Stimulated activated naive B cell treated with anti-CD40 and anti-IgM and Interleukin-4, amounts not matched to agents 10 μg/mL and 1 μg/mL and 100 μg/mL, for 72 hours (primary cell): ENCODE measurements at places on chromosomes 2 and 18.

GRCh38 chr2:80050246-80050645 lies 254.3 kb downstream of the LRRTM1 start:
- H3K36me3 ChIP-seq = no peaks in the 10 kb centered on the region
- DNase-seq = no peak
- no peaks in the 10 kb centered on the region for H3K4me1 ChIP-seq
- no peak overlapping the region for H3K27ac ChIP-seq

- no peak overlapping the region for H3K27ac ChIP-seq
- peaks cover 42% of the 10 kb centered on the region for H3K36me3 ChIP-seq
- DNase-seq = no peak
- no peak overlapping the region for H3K4me3 ChIP-seq
- no peaks in the 10 kb centered on the region for H3K27me3 ChIP-seq
- peaks cover 19% of the 10 kb centered on the region for H3K4me1 ChIP-seq
These were observed 170.2 kb downstream of the THADA start for GRCh38 chr2:43425659-43426058.

GRCh38 chr2:186848873-186849578 lies at the start of gene ZSWIM2:
Gene ZSWIM2 (minus strand): TSS chr2:186849170. CDS start chr2:186849130, 40 bp downstream.
- H3K27me3 ChIP-seq = peaks cover 18% of the 10 kb centered on the region
- peak within 1 kb of the TSS; percentile 62 for H3K4me3 ChIP-seq
- no peaks in the 10 kb centered on the region for H3K36me3 ChIP-seq
- H3K4me1 ChIP-seq = peaks cover 13% of the 10 kb centered on the region

DNA sequence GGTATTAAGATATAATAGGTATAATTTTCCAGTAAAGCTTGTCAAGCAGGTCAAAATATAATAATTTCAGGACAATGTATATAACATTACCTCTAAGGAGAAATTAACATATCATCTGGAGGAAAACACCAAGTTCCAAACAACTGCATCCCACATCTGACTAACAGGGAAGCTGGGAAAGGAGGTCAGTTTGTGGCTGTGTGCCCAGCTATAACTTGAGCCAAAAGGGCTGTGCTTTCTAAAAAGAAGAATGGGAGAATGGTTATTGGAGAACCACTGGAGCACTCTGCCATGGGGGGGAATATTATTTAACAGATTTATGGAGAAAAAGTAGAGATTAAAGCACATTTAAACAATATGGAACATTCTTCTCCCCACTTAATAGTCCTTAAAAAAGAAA lies 390.6 kb upstream of the PKDCC start:
- H3K4me3 ChIP-seq = no peak overlapping the region
- no peak for DNase-seq
- H3K4me1 ChIP-seq = no peaks in the 10 kb centered on the region
- H3K27me3 ChIP-seq = no peaks in the 10 kb centered on the region
- H3K27ac ChIP-seq = no peak overlapping the region
- H3K36me3 ChIP-seq = no peaks in the 10 kb centered on the region

DNA sequence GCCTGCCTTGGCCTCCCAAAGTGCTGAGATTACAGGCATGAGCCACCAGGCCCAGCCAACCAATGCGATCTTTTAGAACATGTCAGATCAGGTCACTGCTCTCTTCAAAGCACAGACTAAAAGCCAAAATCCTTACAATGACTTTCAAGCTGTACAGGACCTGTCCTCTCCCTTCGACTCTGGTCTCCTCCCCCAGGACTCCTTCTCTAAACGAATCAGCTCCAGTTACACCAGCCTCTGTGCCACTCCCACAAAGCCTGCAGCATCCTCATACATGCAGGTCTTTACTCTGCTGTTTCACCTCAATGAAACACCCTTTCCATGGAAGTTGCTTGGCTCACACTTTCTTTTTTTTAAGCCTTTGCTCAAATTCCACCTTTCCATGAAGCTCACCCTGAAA lies 436.0 kb downstream of the METTL4 start:
- peaks cover 5% of the 10 kb centered on the region for H3K27me3 ChIP-seq
- H3K27ac ChIP-seq = no peak overlapping the region
- H3K4me1 ChIP-seq = no peaks in the 10 kb centered on the region
- no peak for DNase-seq
- no peak overlapping the region for H3K4me3 ChIP-seq
- H3K36me3 ChIP-seq = no peaks in the 10 kb centered on the region

- H3K4me1 ChIP-seq = no peaks in the 10 kb centered on the region
- H3K27me3 ChIP-seq = peaks cover 12% of the 10 kb centered on the region
- DNase-seq = no peak
- H3K4me3 ChIP-seq = no peak overlapping the region
- no peak overlapping the region for H3K27ac ChIP-seq
- H3K36me3 ChIP-seq = no peaks in the 10 kb centered on the region
These were observed 71.3 kb upstream of the PID1 start for GRCh38 chr2:229342376-229342775.
